ENCODE measurements at places on chromosomes 11 and 22.

GRCh38 chr11:112785719-112786118, 175.5 kb upstream of the NCAM1 start:
- DNase-seq = no peak

GRCh38 chr11:115269191-115269950, 234.8 kb downstream of the CADM1 start:
- no peak for DNase-seq

DNA sequence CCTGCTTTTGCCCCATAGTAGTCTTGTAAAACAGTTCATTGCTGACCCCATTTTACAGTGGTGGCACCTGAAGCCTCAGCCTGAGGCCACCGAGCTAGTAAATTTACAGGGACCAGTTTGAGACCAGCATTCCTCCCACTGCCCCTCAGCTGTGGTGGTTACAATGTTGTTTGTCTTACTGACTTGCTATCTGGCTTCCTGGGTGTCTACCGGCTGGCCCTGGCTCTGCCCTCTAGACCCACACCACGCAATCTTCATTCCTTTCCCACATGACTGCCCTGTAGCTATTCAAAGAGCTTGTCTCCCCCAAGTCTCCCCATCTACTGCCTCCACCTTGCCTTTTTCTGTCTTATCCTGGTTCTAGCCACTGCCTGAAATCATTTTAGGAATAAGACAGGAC, 20.8 kb downstream of the PIK3IP1 start:
- no peak for DNase-seq

- DNase-seq = no peak
Measured at GRCh38 chr11:120209746-120210625, 846 bp upstream of the OAF start.

- no peak for DNase-seq
Measured at GRCh38 chr11:22666688-22667439, 453 bp downstream of the GAS2 start.

- DNase-seq = no peak
Measured at GRCh38 chr22:17743661-17744411, 30.4 kb downstream of the BID start.

- DNase-seq = no peak
Measured at GRCh38 chr22:47002692-47003091, 240.2 kb downstream of the TBC1D22A start.

DNA sequence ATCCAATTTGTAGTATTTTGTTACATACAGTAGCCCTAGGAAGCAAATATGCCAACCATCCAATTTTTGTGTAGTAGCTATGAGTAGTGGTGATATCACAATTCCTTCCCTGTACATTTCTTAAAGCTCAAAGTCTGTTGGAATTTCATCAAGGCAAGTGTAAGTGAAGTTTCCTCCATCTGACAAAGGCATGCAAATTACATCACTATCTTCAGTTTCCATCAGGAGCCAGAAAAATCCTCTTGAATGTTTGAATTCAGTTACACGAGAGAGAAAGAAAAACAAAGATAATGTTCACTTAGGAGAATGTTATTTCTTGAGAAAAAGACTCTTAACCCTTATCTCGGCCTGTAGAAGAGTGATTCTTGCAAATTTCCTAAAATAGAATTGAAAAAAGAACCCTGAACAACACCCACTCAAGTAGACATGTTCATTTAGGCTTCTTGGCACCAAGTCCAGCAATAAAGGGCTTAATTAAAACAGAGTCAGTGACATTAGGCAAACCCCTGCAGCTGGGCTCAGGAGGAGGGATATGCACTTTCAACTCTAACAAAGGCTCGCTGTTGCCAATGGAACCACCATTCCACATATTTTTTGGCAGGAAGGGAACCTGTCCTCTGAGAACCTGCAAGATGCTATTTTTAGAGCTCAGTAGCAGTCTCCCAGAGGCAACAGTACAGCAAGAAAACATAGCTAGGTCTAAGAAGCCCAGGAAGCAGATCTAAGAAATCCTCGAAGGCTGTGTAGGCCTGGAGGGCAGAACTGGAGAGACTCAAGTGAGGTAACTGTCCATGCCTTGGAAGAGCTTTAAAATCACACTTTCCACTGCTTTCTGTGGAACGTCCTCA, 144.6 kb downstream of the CCDC81 start:
- DNase-seq = no peak

DNA sequence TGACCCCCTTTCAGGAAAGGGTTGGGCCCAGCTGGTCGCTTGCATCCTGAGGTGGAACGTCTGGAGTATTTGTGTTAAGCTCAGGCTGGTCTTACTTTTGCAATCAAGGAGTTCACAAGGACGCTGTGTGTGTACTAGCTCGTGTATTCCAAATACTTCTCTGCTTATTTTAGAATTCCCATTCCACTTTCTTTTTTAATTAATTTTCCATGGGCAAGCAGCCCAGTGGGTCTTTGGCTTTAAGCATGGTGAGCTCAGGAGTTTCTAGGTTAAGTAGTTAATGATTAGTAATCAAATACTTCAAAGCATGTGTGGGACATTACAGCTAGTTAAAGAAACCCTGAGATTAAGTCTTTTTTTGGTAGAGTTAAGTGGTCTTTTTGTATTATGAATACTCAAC, 68.6 kb downstream of the CSNK2A3 start:
- DNase-seq = no peak

DNA sequence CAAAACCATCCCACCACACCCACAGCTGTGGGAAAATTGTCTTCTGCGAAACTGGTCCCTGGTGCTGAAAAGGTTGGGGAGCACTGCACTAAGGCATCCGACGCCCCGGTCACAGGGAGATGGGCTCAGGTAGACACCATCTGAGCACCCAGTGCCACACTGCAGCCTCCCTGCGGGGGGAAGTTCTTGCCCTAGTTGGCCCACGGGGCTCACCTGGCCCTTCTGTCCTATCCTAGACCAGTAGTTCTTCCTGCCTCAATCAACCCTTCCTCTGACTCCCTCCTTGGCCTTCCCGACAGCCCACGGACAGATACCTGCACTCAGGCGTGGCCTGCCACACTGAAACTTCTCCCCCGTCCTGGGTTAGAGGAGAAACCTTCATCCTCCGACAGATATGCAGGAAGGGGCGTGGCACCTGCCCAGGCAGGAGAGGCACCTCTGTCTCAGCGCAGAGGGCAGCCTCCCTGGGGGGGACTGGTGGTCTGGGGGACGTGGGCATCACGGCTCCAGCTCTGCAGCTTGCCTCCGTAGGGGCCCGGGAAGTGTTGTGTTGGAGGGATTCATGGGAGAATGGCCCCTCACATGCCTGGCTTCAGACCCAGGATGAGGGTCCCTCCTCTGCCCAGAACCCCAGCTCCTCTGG, 4.5 kb downstream of the ANO9 start:
- no peak for DNase-seq

GRCh38 chr11:48161951-48162884, 54.4 kb upstream of the OR4B1 start:
- no peak for DNase-seq

All from inflammatory macrophage (primary cell).